Activated CD4-positive, alpha-beta T cell treated with anti-CD3 and anti-CD28 coated beads, Interleukin-2, Interleukin-6, amounts not matched to agents 100 ng/mL and 50 ng/mL, durations not matched to agents 16 hours and 8 hours (primary cell): ENCODE measurements at places on chromosomes 1 and 21.
A peak's percentile ranks its signal among the peaks of the same experiment; 100 is the strongest.

- DNase-seq, result no peak
Measured at GRCh38 chr1:78619446-78619802, 824 bp upstream of the IFI44L start.

- no peak for DNase-seq
Measured at GRCh38 chr1:215192306-215192705, 109.8 kb downstream of the KCNK2 start.

DNA sequence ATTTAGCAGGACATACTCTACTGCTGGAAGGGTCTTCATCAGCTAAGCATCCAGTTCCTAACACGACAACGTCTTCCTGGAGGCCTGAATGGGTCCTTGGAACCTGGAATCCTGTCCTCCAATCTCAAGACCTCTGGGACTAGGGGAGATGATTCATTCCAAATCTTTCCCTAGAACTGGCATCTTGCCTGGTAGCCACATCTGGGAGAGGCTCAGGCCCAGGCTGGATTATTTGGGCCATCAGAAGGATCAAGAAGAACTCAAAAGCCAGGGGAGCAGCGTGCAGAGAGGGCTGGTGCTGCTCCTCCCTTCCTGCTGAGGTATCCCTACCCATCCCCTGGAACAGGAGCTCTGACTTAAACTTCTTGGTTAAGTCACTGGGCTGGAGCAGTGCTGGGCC, 2.8 kb upstream of the PHLDA3 start:
- no peak for DNase-seq

DNA sequence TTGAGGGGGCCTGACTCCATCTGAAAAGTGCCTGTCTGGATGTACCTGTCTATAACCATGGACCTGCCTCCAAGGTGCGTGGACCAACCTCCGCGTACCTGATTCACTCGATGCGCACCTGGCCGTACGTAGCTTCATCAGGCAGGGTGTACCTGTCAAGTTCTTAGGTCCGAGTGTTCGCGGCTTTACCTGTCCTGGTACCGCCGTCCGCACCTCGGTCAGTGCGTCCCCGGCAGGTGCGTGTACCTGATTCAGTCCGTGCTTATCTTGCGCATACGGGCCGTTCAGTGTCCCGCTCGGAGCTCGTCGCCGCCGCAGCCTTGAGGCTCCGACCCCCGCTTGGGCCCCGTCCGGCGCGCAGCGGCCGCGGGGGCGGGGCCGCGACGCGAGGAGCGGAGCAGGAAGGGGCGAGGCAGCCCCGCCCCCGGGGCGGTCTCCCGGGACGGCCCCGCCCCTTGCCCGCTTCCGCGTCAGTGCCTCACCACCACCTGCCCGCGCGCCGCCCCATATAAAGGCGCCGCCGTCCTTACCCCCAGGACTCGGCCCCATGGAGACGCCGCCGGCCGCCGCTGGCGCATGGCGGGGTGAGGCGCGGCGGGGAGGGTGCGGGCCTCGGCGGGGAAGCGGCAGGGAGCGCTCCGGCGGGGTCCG, at the start of gene ZC3H12A:
Gene ZC3H12A, plus strand, starts transcription at position 535 of the 651 bp plus-strand sequence. CDS start 917 bp downstream, outside the sequence.
- DNase-seq, result peak; percentile 96

DNA sequence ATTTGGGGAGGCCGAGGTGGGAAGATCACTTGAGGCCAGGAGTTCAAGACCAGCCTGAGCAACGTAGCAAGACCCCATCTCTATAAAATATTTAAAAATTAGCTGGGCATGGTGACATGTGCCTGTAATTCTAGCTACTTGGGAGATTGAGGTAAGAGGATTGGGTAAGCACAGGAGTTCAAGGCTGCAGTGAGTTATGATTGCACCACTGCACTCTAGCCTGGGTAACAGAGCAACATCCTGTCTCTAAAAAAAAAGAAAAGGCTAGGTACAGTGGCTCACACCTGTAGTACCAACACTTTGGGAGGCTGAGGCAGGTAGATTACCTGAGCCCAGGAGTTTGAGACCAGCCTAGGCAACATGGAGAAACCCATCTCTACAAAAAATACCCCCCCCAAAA, 35.7 kb upstream of the RCC1 start:
- DNase-seq, result no peak

DNA sequence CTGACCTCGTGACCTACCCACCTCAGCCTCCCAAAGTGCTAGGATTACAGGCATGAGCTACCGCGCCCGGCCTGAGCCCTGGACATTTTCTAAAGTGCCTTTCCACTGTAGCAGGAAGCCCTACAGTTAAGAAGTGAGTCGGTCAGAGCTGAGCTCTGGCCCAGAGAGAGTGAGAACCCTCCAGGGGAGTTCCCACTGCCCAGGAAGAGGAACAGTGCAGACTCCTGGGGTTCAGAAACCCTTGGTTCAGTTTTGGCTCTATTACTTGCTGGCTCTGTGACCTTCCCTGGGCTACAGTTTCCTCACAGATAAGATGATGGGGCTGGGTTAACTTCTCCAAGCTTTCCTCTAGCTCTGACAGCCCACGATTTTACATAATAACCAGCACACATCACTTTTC, 20.9 kb downstream of the SLC9A1 start:
- DNase-seq, result no peak

DNA sequence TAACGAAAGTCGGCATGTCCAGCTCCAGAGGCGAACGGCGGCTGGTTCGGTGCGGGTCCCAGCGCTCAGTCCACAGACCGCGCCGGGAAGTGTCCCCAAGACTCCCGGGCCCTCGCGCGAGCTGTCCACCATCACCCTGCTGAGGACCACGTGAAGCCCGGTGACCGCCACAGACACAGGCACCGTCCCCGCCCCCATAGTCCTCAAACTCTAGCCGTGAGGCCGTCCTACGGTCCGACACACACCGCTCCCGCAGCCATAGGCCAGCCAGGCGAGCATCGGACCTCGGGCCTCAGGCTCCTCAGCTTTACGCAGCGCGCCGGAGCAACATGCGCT, 535 bp downstream of the SETD4 start:
- peak; percentile 43 for DNase-seq

GRCh38 chr21:35909456-35910223, 150.7 kb downstream of the SETD4 start:
- no peak for DNase-seq

DNA sequence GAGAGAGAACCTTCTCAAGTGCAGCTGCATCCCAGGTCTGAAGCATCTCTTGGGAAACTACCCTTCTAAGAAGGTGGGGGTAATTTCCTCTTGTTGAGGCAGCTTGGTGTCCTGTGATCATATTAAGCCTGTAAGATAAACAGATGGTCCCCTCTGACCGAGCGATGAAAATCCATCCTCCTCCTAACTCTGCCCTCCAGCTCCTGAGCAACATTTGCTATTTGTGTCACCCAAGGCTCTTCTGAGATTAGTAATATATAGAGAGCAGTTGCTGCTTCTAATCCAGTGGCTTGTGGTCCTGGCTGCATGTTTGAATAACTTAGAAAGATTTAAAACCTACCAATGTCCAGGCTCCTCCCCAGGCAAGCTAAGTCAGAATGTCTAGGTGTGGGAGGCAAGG, 123.7 kb downstream of the DISC1 start:
- DNase-seq, result no peak

DNA sequence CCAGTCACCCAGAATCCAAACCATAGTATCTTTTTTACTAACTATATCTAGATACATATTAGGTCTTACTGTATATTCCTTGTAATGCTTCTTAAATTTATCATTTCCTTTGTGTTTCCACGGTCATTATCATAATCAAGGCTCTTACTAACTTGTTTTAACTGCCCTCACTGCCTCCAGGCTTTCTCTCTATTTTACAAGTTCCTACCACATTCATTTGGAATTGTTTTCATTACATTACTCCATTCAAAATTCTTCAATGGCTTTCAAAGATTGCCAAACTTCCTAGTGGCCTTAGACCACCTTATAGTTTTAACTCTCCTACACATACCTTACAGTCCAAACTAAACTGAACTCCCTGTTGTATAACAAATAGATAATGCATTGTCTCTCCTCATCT, 6.3 kb downstream of the HFM1 start:
- no peak for DNase-seq

DNA sequence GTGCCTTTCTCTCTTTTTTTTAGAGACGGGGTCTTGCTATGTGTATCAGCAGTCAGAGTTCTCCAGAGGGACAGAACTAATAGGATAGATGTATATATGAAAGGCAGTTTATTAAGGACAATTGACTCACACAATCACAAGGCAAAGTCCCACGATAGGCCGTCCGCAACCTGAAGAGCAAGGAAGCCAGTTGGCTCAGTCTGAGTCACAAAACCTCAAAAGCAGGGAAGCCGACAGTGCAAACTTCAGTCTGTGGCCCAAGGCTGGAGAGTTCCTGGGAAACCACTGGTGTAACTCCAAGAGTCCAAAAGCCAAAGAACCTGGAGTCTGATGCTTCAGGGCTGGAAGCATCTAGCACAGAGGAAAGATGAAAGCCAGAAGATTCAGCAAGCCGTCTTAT, 16.3 kb upstream of the H3-3A start:
- no peak for DNase-seq

GRCh38 chr1:235902677-235903542, 36.2 kb upstream of the LYST start:
- no peak for DNase-seq

DNA sequence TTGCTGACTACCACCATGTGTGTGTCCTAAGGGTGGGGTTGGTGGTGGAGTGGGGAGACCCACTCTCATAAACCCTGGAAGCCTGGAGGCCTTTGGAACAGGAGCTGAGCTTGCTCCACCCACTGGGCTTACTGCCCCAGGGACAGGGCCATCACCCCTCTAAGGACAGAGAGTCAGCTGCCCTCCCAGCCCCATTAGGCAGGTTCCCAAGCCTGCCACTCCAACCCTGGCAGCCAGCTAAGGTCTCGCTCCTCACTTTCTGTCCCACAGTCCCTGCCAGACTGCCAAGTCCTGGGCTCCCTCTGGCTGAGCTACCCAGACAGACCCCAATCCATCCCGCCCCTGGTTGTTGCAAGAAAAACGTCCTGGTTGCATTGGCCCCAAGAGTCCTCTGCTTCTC, 3.8 kb downstream of the NT5C1A start:
- DNase-seq, result no peak

DNA sequence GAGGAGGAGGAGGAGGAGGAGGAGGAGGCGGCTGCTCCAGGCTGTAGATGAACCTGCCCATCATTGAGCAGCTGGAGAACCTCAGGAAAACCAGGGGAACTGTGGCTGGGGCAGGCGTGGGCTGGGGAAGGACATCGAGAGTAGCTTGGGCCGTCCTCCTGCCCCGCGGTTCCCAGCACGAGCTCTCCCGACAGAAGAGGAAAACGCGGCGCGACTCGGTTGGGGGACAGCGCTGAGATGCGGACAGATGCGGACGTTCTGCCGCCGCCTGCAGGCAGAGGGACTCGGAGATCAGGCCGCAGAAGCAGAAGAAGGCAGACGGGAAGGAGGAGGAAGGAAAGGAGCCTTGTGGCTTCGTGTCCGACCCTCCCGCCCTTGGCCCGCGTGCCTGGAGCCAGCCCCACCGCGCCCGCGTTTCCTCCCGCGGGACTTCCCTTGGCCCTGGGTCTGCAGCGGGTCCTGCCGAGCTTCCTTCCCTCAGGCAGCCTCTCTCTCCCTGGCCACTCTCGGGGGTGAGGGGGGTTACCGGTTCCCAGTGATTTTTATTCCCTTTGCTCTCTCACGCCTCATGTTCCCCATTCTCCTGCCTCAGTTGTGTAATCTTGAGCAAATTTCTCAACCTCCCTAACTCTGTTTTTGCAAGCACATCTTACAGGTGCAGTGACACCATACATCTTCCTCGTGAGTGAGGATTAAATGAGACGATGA, 1.7 kb upstream of the TNFRSF9 start:
- DNase-seq, result peak; percentile 40

DNA sequence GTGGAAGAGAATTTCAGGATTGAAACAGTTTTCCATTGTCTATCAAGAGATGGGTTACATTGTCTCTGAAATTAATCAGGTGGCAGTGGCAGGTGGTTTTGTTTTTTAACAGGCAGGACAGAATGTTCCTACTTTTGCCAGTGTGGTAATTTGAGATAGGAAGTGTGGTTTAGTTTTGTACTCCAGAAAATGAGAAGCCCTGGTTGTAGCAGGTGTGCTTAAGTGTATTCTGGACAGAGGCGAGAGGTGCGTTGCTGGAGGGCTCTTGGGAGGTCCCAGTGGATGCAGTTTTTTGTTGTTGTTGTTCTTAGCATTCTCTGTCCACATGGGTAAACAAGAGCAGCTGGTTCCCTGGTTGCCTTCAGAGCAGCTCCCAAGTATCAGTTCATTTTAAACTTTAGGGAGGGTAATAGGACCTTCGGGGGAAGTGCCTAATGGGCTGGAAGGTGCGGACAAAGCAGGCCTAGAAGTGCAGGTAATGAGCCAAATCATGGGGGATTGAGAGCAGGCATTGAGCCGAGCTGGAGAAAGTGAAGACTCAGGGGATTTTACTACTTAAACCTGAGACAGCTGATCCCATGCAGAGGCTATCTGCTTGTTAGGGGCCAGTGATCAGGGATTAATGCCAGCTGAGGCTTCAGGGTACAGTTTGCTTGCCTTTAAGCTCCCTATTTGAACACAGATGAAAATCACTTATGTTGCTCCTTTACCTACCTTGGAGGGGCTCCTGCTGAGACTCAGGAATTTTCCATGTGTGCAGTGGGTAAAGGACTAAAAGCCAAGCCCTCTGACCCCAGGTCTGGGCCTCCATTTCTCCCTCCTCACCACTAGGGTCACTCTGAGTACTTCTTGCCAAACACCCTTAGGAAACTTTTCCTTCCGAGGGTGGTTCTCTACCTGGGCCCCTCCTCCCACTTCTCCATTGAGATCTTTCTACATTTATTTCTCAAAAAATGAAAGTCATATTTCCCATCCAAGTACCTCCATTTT, 6.1 kb downstream of the PFKFB2 start:
- DNase-seq, result no peak

DNA sequence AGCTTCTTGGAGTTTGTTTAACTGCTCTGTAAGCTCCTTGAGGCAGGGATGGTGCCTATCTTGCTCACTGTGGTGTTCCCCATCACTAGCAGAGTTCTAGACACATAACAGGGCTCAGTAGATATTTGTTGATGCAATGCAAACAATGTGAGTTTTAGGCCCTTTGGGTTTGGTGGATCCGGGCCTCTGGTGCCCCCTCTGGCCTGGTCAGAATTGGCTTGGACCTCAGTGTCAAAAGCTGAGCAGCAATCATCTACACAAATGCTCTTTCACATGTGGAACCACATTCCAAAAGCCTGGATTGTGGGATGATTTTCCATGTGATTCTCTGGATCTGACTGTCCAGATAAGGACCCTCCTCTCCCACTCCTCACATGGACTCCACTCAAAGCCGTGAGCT, 53.4 kb upstream of the BCAR3 start:
- no peak for DNase-seq

- no peak for DNase-seq
Measured at GRCh38 chr1:29879217-29879616, 642.9 kb downstream of the PTPRU start.

DNA sequence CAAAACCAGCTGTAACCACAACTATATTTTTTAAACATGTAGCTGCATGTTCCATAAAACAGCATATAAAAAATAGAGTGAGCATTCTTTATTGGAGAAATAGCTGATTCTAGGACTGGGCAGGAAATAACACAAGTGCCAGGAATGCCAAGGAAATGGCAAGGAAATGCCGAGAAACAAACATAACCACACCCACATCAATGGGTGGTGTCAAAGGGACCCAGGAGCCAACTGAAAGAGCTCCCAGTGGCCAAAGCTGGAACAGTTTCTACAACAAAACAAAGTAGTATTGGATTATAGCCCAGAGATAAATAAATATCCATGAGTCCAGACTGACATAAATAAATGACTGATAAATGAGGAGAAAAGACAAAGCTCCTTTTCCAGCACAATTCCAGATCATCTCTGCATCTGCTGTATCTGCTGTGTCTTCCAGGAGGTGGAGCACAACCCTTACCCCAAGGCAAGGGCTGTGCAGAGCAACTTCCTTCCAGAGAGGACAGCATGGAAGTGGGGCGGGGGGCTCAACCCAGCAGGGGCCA, 28.1 kb downstream of the ADARB1 start:
- no peak for DNase-seq
